T-helper 1 cell treated with Interleukin-12 subunit alpha and Interleukin-12 subunit beta and Interleukin-4 antibody, amounts not matched to agents 30 ng/mL and 1 ng/mL, for 36 hours (primary cell): ENCODE measurements at places on chromosomes 2 and 18. TPM values are rescaled to one million over a fixed set of nuclear protein-coding genes. Genes with fewer than 3 reads are reported as not detected.

Gene HNMT
- not detected in 2 replicates for total RNA-seq

Gene ABCG8
- not detected in 2 replicates for total RNA-seq

Gene LCT
- 0.49 and 0.74 TPM in 2 replicates for total RNA-seq

Gene SGPP2
- 14.8 and 17.2 TPM in 2 replicates for total RNA-seq

Gene CD8B2
- 0.15 and 0.46 TPM in 2 replicates for total RNA-seq

Gene CWC22
- 24.0 and 24.1 TPM in 2 replicates for total RNA-seq

Gene M1AP
- total RNA-seq = not detected in 2 replicates

Gene PXDN
- 0.66 and 2.5 TPM in 2 replicates for total RNA-seq

Gene NOSTRIN
- not detected in 2 replicates for total RNA-seq

Gene CDKL4
- 0.54 TPM in 2 replicates for total RNA-seq
